RWPE1 (cell line): ENCODE measurements at places on chromosomes 6 and 20.

DNA sequence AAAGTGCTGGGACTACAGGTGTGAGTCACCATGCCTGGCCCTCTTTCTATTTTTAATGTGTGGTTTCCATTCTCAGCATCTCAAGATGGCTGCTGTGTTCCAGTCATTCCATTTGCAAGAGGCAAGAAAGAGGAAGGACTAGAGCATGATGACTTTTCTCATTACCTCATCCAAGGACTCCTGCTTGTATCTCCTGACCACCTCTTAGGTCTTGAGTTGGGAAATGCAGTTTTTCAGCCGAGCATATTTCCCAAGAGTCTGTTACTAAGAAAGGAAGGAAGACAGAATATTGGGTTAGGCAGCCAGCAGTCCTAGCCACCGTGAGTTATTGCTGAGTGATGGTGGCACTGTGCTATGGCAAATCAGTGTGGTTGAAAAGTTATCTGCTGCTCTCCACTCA, 108.4 kb upstream of the INSM1 start:
- no peak for DNase-seq

DNA sequence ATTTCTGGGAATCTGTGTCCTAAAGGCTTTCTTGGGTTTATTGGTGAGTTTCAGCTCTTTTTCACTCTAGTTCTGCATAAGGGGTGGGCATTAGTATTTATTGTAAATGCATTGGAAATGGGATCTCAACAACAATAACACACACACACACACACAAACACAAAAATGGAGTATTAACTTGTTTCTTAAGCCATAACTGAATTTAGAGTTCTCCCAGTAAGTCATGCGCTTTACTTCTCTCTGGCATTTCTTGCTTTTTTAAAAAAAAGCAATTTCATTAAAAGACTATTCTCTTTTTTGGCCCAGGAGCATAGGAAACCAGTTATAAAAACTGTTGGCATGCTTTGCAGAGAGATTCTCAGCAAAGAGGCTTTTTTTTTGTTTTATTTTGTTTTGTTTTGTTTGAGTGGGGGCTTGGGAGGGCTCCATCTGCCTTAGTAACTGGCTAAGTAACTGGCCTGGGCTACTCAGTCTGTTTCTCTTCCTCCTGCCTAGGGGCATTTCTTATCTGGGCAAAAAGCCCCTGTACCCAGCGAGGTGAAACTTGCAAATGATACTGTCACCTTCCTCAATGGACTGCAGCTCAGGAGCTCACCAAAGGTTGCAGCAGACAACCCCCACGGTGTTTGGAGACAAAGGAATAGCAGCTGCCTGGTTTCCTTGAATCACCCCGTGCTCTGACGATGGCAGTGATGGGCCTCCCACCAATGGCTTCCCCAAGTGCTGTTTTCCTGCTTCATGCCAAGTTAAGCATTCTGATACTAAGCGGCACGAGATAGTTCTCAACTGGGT, 128.5 kb downstream of the BCAS1 start:
- DNase-seq, result no peak

GRCh38 chr20:49431329-49431728, 51.1 kb downstream of the KCNB1 start:
- DNase-seq, result peak; percentile 47

DNA sequence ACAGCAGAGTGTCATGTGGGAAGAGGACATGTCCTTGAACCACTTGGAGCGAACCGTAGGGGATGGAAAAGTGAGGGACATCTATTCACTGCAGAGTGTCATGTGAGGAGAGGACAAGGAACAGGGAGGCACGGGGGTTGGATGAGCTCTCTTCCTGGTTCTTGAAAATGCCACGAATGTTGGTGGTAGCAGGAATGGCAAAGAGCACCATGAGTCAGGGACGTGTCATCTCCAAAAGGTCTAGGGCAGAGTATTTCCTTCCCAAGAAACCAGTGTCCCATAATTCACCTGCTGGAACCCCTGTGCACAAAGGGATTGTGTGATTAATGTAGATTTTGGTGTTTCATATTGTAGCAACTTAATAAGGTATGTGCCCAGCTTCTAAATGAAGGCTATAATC, 136.8 kb downstream of the BFSP1 start:
- DNase-seq, result peak; percentile 9

DNA sequence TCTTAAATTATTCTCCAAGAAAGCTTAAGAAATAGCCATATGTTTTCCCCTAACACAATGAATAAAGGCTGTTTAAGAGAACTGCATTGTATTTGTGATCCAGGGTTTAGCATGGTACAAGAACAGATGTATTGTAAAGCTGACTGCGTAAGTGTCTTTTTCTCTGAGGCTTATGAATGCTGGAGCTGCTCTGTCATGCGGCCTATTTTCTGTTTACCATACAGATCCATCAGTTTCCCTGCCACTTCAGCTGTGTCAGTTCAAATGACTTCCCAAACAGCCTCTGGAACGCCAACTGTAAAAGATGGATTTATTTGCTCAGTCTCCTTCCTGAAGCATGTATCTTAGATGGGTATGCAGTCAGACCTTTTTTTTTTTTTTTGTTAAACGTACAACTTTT, 419.3 kb upstream of the HS3ST5 start:
- no peak for DNase-seq

- DNase-seq, result no peak
Observed at GRCh38 chr6:44662461-44663121, 275.1 kb downstream of the CDC5L start.

GRCh38 chr20:25230166-25230831, 17.6 kb upstream of the PYGB start:
- no peak for DNase-seq

- DNase-seq, result no peak
Observed at GRCh38 chr6:56906752-56907151, 48.2 kb upstream of the BEND6 start.

GRCh38 chr6:158049055-158050028, 67.7 kb downstream of the SYNJ2 start:
- DNase-seq, result peak; percentile 20

DNA sequence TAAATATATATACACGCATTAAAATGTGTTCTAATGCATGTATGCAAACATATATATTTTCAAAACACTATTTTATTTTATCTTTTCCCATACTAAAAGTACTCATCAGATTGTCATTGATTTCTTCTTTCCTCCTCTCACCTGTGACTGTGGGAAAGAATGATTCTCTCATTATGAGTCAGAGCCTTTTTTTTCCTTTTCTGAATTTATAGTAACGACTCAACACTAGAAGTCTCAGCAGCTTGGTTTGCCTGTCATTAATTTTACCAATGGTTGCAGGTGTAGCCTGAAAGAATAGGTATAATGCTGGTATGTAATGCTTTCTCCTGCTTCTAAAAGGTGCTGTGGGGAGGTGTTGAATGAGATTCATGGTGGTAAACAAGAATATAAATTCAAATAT, 328.7 kb downstream of the UTRN start:
- DNase-seq, result peak; percentile 4

DNA sequence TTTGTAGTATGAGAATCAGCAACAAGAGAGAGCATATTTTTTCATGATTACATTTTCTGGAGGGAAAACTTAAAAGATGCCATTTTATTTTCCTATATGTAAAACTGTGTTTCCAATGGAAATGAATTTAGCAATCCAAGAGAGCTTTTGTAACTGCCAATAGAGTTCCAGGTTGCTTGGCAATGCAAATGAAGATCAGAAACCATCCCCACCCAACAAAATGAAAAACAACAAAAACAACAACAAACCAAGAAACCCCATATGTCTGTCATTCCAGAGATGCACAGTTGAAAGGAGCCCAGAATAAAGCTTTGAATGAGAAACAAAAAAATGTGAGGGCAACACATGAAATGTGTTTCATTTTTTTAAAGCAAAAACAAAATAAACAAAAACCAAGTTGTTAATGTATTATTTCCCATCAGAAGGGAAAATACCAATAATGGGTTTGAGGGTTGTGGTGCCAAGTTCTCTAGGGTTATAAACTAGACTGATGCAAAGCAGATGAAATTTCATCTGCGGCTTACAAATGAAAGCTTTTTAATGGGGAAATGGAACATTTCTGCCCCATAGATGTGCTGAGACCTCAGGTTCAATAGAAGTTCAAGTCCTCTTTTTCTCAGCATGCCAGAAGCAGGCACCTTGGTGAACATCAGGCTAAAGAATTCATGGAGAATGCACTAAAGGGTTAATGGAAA, 121.5 kb upstream of the MCHR2 start:
- DNase-seq, result no peak

DNA sequence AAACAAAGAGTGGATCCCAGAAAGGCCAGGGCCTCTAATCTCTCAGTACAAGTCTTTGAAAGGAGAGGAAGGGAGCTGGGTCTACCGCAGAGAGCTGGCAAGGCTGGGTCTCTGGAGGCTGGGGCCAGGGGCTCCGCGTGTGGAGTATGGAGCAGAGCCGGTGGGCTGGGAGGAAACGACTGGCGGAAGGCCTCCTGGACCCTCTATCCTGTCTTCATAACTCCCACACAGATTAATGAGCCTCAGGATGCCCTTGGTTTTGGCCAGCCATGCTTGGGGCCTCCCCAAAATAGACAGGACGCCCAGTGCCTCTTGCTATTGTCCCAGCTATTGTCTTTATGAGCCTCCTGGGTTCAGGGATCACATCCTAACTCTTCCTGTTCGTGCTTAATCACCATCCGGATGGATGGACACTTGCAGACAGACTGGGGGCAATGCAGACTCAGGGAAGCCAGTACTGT, 306.4 kb downstream of the DHX35 start:
- no peak for DNase-seq

- no peak for DNase-seq
Observed at GRCh38 chr6:100553243-100553642, 88.5 kb upstream of the SIM1 start.

DNA sequence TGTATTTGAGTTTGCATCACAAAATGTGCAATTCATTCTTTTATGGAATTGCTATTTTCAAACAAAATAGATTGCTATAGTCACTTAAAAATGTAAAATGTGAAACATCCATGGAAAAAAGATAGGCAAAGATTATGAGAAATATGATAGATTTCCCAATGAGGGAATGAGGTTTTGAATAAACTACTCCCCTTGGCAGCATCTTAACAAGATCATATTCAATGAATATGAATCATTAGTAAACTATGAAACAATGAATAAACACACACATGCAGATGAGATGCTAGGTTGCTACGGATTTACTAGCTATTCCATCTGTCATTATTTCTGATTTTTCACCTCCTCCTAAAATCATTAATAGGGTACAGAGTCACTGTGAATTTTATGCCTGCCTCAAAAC, 401.8 kb downstream of the PHF3 start:
- DNase-seq, result no peak

DNA sequence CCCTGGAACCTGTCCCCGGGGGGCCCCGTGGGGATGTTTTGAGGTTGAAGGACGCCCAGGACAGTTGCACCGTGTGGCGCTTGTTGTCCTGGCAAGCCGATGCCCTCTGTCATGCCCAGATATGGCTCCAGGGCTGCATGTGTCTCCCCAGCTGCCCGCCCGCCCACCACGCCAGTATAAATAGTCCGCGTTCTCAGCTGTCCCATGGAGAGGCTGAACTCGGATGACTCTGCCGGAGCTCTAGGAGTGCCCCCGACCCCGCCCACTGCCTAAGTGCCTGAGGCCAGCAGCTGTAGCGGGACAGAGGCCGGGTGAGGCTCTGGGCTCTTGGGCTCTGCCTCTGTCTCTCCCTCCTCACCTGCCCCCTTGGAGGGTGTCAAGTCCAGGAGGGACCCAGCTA, 83.0 kb upstream of the GATA5 start:
- DNase-seq, result no peak

- DNase-seq, result no peak
Observed at GRCh38 chr20:14566505-14566904, 229.1 kb upstream of the FLRT3 start.

GRCh38 chr6:22448291-22448711, 121.1 kb upstream of the HDGFL1 start:
- no peak for DNase-seq

DNA sequence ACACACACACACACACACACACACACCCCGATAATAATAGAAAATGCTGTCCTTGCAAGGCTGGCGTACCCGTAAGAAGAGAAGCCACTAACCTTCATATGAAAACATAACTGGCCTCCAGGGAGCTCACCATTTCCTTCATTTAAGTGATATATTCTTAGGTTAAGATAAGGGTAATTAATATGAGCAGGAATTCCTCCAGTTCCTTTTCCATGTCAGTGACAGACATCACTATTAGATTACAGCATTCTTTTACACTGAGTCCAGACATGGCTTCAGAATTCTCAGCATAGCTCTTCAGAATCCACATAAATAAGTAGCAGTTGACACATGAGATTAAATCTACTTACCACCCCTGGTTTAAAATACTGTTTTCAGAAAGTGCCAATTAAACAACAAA, 121.9 kb downstream of the SIM1 start:
- DNase-seq, result no peak
